ENCODE measurements at places on chromosomes 4 and X.

- H3K27ac ChIP-seq, result no peak overlapping the region
- H3K27me3 ChIP-seq, result no peaks in the 10 kb centered on the region
- no peak for DNase-seq
- no peak overlapping the region for H3K4me3 ChIP-seq
- H3K36me3 ChIP-seq, result peaks cover 15% of the 10 kb centered on the region
- H3K4me1 ChIP-seq, result peaks cover 17% of the 10 kb centered on the region
Observed at GRCh38 chrX:23861215-23861896, 46.4 kb downstream of the APOO start.

- no peak overlapping the region for H3K4me3 ChIP-seq
- DNase-seq, result no peak
- no peaks in the 10 kb centered on the region for H3K36me3 ChIP-seq
- H3K4me1 ChIP-seq, result no peaks in the 10 kb centered on the region
- H3K27me3 ChIP-seq, result no peaks in the 10 kb centered on the region
Observed at GRCh38 chrX:133868682-133869081, 116.7 kb downstream of the GPC3 start.

DNA sequence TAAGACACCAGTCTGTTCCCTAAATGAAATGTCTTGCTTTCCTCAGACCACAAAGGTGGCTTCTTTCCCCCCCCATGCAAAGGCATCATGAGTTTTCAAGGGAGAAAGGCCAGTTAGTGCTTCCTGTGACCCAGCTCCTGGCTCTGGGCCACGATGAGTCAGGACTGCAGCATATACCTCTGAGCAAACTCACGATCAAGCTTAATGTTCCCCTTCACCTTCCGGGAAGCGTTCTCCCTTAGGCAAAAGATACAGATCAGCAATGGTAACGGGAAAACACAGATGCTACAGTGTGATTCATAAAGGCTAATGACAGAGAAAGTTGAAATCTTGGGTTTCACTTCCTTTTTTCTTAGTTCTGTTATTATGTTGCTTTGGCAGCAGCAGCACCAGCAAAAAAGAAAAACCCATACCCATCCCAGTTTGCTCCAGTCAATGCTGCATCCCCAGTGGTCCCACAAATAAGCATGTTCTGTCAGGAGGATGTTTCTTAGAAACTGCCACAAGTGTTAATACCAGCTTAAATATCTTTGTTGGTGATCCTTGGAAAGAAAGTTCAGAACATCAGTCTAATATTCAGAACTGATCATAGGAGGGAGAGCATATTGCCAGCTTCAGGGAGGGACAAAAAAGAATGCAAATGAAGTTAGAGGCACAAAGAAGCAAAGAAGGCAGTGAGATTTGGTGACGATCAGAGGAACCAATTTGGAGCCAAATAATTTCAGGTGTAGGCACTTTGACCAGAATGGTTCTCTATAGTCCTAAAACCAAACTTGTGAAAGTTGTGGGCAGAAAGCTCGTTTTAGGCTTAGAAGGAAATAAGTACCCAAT is 41.2 kb downstream of the LONRF3 start:
- no peak overlapping the region for H3K27ac ChIP-seq
- no peaks in the 10 kb centered on the region for H3K27me3 ChIP-seq
- peaks cover 5% of the 10 kb centered on the region for H3K36me3 ChIP-seq
- H3K4me1 ChIP-seq, result peaks cover 16% of the 10 kb centered on the region
- no peak overlapping the region for H3K4me3 ChIP-seq

GRCh38 chrX:66654411-66654810 is 15.5 kb upstream of the EDA2R start:
- H3K27me3 ChIP-seq, result no peaks in the 10 kb centered on the region
- no peaks in the 10 kb centered on the region for H3K36me3 ChIP-seq
- H3K4me1 ChIP-seq, result no peaks in the 10 kb centered on the region
- no peak for DNase-seq
- H3K27ac ChIP-seq, result no peak overlapping the region

DNA sequence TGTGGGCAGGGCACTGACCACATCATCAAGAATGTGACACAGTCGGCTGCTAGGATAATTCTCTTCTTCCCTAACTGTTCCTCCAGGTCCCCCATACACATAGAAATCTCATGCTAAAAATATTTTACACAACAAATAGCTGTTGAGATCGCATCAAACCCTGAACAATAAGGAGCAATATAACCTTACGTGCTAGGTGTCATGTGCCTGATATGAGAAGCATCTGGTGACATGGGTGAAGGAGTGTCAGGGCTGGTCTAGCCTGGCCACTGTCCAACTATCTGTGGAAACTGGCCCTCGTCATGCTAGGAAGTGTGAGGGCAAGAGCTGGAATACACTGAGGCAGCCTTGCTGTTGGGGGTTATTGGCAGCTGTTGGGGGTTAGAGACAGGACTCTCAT is 167.3 kb upstream of the PGRMC2 start:
- DNase-seq, result no peak
- H3K27ac ChIP-seq, result no peak overlapping the region
- no peaks in the 10 kb centered on the region for H3K27me3 ChIP-seq
- H3K36me3 ChIP-seq, result no peaks in the 10 kb centered on the region
- no peaks in the 10 kb centered on the region for H3K4me1 ChIP-seq
- no peak overlapping the region for H3K4me3 ChIP-seq
